ENCODE measurements at places on chromosomes 6 and 20.

DNA sequence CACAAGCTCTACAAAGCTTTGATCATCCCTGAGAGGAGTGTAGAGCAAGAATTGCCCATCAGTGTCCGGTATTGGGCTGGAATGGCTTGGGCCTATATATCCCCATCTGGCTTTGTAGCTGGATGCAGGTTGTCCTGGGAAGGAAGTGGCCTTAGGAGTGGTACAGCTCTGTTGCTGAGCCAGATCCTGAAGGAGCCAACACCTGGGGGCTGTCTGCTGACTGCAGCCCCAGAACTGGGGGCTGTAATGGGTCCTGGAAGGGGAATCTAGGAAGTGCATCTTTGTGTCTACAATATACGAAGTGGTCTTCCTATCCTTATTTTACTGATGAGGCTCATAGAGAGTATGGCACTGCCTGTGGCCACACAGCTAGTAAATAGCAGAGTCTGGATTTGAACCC lies 145.9 kb downstream of the CDC5L start:
- DNase-seq = no peak

DNA sequence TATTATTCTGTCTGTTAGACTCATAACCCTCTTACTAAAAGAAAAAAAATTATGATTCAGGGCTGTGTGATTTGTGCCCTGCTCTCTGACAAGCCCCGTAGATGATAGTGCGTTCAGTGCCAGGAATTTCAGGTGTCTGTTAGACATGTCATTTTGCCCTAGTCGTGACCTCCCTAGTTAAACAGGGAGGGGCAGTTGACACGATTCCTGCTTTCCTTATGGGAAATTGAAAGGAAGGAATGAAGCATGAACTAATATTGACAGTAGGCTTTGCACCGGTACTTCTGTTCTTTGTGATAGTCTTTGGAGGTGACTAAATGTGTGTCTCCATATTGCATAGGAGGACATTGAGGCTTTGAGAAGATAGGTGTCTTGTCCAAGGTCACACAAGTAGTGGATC lies 26.3 kb downstream of the RPRD1B start:
- no peak for DNase-seq

GRCh38 chr20:60957621-60958020 lies 294.4 kb upstream of the CDH4 start:
- DNase-seq = no peak

GRCh38 chr6:168756009-168756634 lies 315.1 kb downstream of the SMOC2 start:
- no peak for DNase-seq

GRCh38 chr20:37356961-37357371 lies 11.0 kb downstream of the SRC start:
- no peak for DNase-seq

DNA sequence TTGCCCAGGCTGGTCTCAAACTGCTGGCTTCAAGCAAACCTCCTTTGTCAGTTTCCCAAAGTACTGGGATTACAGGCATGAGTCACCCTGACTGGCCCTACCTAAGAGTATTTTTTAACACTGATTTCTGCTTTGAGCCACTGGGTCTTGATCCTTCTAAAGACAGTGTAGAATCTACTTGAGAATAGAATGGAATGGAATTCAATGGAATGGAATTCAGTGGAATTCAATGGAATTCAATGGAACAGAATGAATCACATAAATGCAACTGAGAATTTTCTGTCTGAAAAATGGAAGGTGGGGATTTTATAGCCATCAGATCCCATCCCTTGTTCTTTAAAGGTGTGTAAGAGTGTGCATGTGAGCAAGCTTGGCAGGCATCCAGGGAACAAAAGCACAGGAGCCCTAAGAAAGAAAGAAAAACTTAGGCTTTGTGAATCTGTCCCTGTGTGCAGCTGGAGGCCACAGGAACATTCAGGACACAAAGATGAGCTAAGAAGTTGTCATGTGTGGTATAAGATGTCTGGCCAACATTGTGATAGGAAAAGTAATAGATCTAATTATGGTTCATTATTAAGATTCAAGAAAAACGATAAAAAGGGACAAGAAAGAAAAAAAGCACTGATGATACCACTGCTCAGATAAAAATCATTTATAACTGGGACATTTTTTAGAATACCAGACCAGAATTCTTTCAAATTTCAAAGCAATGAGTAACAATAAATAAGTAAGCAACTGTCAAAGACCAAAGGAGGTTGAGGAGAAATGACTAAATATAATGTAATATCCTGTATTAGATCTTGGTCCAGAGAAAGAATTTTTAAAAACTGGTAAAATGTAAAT lies 681.0 kb upstream of the GJE1 start:
- no peak for DNase-seq

- DNase-seq = no peak
These were observed 14.3 kb upstream of the SIRT5 start for GRCh38 chr6:13559968-13560650.

GRCh38 chr20:20295621-20296498 lies 72.0 kb upstream of the INSM1 start:
- no peak for DNase-seq

DNA sequence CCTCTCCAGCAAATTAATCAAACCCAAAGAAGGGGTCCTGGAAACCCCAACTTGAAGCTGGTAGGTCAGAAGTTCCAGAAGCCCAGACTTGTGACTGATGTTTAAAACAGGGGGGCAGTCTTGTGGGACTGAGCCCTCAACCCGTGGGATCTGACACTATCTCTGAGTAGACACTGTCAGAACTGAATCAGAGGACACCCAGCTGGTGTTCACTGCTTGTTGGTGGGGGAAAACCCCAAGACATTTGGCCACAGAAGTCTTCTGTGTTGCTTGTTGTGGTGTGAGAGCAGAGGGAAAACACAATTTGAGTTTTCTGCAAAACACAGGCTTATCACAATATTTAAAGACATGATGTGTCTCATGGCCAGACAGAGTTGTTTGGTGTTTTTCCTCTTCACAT lies 29.9 kb downstream of the KIF13A start:
- no peak for DNase-seq

- no peak for DNase-seq
These were observed 636.0 kb downstream of the MMUT start for GRCh38 chr6:48826901-48827701.

GRCh38 chr20:52270001-52270606 lies 78.5 kb upstream of the ZFP64 start:
- no peak for DNase-seq

- DNase-seq = no peak
These were observed 6.7 kb downstream of the PABPC1L start for GRCh38 chr20:44916586-44916985.

- DNase-seq = no peak
These were observed 19.3 kb upstream of the RIMS4 start for GRCh38 chr20:44829688-44830087.
